HFFc6 (cell line): ENCODE measurements at places on chromosomes 4 and X.

GRCh38 chr4:152310257-152310656 is 225.6 kb downstream of the FBXW7 start:
- DNase-seq: peak; percentile 88

DNA sequence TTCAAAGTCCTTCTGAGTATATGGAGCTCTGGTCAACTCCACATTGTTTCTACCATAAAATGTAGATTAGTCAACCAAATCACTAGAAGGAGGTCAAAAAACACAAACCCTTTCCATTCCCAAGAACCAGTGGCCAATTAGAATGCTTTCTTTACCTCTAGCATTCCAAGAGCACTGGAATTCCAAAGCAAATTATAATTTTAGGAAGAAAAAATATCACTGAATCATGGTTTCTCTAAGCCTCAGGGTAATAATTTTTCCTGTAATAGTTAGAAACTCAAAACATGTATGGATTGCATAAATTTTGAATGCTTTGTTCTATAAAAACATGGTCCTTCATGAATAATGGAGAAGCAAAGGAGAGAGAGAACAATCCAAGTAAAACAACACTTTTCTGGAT is 39.5 kb downstream of the LEF1 start:
- DNase-seq: no peak

- DNase-seq: no peak
These were observed 559.6 kb upstream of the DIPK2B start for GRCh38 chrX:45760187-45760742.

DNA sequence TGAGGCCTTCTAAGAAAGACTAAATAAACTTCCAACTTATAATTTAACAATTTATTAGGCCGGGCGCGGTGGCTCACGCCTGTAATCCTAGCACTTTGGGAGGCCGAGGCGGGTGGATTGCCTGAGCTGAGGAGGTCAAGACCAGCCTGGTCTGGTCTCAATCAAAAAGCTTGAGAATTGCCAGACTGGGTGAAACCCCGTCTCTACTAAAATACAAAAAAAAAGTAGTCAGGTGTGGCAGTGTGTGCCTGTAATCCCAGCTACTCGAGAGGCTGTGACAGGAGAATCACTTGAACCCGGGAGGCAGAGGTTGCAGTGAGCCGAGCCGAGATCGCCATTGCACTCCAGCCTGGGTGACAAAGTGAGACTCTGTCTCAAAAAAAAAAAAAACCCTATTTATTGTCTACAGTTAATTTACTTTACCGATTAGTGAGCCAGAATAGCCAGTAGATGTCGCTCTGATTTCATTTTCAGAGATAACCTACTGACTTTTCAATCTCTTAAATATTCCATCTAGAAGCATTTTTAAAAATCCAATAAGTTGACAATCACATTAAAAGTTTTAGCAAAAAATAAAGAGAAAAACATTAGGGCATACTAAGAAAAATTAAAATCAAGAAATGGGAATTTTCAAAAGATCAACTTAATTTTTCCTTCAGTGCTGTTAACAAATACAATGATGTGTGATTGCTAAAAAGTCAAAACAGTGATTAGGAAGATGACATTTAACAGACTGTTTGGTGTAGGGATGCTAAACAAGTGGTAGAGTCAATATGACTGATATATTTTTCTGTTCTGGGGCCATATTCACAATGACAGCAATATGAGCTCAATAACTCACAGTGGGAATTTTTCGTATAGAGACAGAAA is 4.3 kb upstream of the SHROOM3 start:
- DNase-seq: peak; percentile 61

GRCh38 chr4:189299706-189300105 is 641.0 kb upstream of the FRG1 start:
- DNase-seq: no peak
